Endothelial cell of coronary artery (primary cell): ENCODE measurements at places on chromosomes 13 and 19. TPM values are rescaled to one million over a fixed set of nuclear protein-coding genes. Genes with fewer than 3 reads are reported as not detected.

Gene ATP8B3
- 1.2 and 1.8 TPM in 2 replicates for total RNA-seq

Gene AP3D1
- total RNA-seq = 93.7 and 101 TPM in 2 replicates

Gene WIZ
- total RNA-seq = 6.4 and 9.0 TPM in 2 replicates

Gene KANK3
- 19.3 and 35.2 TPM in 2 replicates for total RNA-seq

Gene GDF15
- 84.6 and 103 TPM in 2 replicates for total RNA-seq

Gene THSD8
- not detected in 2 replicates for total RNA-seq
